HL-60 (cell line): ENCODE measurements at places on chromosomes 12 and 14.
A peak's percentile ranks its signal among the peaks of the same experiment; 100 is the strongest.

GRCh38 chr12:97476255-97476654 is 13.7 kb downstream of the RMST start:
- DNase-seq, result no peak

GRCh38 chr12:59708064-59708463 is 112.2 kb downstream of the SLC16A7 start:
- DNase-seq, result no peak

GRCh38 chr12:68106160-68106559 is 53.4 kb downstream of the IFNG start:
- DNase-seq, result no peak

DNA sequence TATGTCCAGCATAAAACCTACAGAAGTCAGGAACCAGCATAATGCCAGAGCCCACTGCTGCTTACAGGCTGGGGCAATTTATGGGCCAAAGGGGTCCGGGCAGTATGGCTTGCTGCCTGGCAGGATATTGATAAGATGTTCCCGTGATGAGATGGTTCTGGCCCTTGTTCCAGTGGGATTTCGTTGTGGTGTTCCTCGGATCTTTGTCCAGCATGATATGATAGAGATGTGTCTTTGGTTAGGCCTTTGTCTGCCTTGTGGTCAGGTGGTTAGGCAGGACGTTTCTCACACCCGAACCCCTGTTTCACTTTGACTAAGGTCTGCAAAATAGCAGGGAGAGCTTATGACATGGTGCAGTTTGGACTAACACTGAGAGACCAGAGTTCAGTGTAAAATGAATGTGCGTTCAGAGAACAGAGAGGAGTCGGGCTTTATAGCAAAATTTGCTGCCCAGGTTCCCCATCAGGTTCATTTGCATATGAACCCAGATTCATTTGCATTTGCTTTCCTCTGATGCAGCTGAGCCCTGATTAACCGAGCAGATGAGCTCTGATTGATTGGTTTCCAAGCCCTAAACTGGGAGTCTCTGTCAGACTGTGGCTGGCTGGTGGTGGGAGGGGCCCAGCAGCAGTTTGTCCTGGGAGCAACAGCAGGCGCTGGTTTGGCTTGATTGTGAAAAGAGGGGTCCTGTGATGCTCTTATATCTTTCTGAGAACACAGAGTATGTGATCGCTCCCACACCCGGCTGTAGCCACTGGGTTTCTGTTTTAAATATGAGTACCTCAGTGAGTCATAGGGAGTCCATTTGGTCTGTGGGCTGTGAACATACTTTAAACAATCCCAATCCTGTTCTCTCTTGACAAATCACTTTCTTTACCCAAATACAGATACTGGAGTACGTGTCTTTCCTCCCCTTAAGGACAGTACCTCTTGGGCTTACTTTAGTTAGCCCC is 156.3 kb upstream of the PZP start:
- DNase-seq, result peak; percentile 55

DNA sequence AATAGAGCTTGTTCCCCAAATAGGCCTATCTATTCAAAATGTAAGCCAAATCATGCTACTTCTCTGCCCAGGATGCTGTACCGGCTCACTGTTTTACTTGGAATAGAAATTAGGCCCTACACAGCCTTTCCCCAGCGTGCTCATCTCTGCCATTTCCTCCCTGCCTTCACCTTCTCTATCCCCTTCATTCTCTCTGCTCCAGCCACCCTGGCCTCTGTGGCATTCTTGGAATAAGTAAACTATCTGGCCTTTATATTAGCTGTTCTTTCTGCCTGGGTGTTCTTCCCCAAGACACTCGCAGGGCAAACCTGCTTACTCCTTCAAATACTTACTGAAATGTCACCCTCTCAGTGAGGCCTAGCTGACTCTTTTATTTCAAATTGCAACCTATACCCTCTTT is 30.9 kb upstream of the DYRK2 start:
- no peak for DNase-seq
